ENCODE measurements at places on chromosomes 5 and 9. TPM values are rescaled to one million over a fixed set of nuclear protein-coding genes. Genes with fewer than 3 reads are reported as not detected.

The OR1Q1 gene
- not detected for polyA plus RNA-seq

The GABRP gene
- not detected for polyA plus RNA-seq

The SOX30 gene
- polyA plus RNA-seq, result 0.81 TPM

The NR4A3 gene
- 0.60 TPM for polyA plus RNA-seq

Measured in IgD-negative memory B cell (primary cell).